Keratinocyte (primary cell): ENCODE measurements at places on chromosomes 11 and 22.

GRCh38 chr22:45863981-45864751, 112.8 kb downstream of the WNT7B start:
- DNase-seq, result no peak

DNA sequence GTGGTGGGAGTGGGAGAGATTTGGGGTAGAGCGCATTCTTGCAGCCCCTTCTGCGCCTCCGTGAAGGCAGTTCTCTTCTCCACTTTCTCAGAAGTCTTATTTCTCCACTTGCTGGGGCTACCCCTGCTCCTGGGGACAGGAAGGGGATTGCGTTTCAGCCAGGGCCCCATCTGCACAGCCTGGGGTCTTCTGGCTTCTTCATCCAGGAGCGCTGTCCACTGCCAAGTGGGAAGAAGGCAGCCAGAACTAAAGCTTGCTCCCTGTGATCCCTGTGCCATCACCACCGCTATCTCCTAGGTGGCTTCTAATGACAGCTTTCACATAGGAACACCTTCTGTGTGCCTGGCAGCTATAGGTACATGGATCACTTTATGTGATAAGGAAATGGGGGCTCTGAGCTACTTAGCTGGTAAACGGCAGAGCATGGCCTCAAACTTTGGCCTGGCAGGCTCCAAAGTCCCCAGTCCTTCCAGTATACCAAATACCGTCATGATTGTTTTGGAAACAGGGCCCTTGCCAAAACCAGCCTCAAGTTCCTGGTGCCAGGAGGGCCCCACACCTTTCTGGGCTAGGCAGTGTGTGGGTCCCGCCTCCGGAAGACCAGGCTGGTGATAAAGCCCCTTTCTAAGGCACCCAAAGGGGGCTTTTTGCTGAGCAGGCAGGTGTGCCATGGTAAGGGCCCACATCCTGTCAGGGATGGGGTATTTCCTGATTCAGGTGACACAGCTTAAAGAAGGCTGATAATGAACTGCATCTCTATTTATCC, 60.4 kb upstream of the PAX6 start:
- DNase-seq, result no peak

DNA sequence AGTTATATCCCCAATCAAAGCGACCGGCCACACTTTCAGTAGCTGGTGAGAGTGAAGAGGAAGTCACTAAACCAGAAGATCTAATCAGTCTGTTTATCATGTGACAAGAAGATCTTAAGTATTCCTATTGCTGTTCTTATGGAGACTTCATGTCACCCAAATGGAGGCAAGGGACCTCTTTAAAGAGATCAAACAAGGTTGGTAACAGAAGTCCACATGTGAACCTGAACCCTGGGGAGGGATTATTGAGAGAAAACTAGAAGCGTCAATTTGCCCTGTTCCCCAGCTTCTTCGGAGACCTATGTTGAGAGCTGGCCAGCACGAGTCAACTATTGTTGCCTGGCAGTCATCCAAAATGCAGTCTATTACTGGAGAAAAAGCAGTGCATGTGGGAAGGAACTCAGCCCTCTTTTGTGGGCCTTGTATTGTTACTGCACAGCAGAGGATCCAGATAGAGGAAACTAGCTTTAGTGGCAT, 76.9 kb upstream of the CTSC start:
- no peak for DNase-seq

- no peak for DNase-seq
Measured at GRCh38 chr11:94185416-94186084, 56.9 kb downstream of the PANX1 start.

- no peak for DNase-seq
Measured at GRCh38 chr11:11971906-11972547, 36.4 kb downstream of the DKK3 start.

DNA sequence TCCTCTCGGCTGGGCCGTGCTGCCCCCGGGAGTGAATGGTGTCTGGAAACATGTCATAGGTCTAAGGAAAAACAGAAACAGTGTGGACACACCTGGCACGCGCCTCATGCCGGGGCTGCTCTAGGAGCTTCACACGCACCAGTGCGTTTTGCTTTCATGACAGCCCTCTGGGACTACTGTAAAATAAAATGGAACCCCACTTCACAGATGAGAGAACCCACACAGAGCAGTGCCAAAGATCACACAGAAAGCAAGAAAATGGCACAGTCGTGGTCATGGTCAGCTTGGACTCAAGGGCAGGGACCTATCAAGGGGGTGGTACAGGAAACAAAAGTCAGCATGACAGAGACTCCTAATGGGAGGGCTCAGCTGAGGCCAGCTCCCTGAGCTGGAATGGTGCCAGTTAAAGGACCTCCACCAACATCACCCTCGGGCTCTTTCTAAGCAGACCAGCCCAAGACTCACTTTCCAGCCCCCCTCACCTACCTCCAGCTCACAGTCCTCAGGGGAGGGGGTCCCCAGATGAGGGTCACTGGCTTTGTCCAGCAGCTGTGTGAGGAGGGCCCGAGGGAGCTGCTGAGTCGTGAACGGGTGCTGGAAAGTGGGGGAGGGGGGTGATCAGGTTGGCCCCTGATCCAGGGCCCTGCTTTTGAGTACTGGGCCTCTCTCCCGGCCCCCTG, 3.3 kb downstream of the MAP4K2 start:
- no peak for DNase-seq

- no peak for DNase-seq
Measured at GRCh38 chr11:128803011-128803410, 64.1 kb downstream of the KCNJ1 start.

DNA sequence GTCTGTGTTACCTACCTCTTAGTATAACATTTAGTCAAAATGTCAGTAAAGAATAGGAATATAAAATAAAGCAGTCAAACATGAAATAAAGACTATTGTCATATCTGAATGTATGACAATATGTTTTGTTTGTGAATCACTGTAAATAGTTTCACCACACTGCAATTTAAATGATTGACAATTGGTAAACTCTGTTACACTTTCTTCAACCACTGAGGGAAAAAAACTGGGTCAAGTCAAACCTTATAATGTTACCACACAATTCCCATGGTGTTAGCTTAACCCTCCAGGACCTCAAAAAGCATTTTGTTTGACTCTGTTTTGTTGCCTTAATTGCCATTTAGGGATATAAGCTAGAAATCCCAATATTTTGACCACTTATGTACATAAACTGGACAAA, 10.5 kb upstream of the MMP13 start:
- no peak for DNase-seq

DNA sequence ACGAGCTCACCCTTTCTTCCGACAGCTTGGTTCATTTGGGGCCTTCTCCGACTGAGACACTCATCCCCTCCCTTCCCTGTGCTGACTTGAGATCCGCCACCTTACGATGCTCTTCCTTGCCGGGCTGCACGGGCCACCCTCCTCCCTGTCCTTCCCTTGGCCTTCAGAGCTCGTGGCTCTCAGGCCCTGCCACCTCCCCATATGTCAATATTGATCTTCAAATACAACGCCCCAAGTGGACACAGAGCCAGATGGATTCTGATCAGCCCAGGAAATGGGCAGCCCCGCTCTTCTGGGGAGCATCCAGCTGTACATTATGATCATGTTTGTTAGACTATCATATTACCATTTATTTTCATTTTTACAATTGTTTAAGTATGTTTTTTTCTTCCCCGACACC, 812.8 kb downstream of the TBC1D22A start:
- DNase-seq, result no peak

DNA sequence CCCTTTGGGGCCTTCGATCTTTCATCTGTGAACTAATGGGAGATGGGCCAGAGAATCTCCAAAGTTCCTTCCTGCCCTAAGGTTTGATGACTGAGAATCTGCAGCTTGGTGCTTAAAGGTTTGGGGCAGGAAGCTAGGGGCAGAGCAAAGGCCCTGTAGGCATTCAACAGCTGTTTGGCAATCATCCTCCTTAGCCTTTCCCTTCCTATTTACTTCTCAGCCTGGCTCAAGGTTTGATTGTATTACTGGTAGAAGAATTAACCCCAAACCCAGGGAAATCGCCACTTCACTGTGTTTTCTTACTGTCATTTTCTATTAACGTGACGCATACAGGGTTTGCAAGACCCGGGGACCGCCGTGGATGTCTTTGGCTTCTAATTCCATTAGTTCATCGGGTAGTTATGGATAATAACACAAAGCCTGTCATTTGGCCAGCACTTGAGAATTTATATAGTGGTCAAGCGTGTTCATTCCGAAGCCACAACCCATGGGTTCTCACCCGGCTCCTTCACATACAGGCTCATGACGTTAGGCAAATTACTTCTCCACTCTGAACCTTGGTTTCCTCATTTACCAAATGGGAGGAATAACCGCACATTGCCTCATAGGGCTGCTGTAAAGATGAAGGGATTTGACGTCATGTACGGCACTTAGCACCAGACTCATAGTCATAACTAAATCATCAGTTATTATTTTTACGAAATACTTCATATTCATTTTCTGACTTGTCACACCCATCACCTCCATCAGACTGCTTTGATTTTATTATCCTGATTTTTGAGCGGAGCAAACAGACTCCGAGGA, 158.1 kb downstream of the FBXO7 start:
- no peak for DNase-seq

- DNase-seq, result no peak
Measured at GRCh38 chr11:126878913-126879482, 121.6 kb downstream of the KIRREL3 start.

DNA sequence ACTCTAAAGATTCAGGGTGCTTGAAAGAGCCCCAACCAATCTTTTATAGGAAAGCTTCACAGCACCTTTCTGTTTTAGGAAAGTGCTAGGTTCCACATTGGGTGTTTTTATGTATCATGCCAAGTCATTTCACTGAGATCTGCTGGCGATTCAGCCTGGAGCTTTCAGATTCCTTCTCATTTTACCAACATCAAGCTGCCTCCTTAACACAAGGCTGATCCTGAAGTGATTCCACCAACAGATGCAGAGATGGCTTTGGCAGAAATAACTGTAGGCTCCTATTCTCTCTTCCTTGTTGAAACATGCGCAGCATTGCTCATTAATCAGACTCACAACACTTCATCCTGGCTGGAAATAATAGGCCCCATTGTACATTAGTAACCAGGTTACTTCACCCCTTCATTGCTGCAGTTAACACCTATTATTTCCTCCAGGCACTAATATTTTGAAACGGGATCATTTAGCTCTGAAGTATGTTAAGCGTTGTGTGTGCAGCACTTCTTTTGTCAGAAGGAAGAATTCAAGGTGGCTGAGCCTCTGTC, 89.0 kb downstream of the OPCML start:
- peak; percentile 7 for DNase-seq

DNA sequence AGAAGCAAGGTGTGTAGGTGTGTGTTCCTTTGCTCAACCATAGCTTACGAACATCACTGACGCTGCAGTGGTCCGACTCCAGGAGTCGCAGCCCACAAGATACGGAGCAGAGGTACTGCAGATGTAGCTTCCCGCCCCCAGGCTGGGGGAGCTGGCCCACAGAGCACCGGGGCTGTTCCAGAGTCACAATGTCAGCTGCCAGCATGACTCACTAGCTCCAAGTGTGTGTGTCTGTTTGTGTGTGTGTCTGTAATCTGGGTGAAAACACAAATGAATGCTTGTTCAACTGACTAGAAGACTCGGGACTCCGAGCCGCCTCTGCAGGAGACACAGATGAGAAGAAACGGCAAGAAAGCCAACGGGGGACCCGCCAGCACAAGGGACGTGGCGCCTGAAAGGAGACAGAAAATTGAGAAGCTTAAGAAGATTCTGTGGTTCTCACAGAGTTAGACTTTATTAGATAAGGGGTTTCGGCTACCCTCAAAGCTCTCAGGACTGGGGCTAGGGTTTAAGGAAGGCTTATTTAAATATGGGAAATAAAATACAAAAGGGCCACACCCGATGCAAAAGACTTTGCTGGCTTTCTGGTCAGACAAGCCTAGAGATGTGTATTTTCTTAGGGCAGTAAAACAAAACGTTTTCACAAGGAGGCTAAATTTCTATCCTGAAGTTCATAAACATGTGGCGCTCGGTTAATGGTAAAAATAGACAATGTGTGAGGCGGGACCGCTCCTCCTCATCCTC, 10.7 kb downstream of the VSIG10L2 start:
- no peak for DNase-seq

- DNase-seq, result no peak
Measured at GRCh38 chr22:37403267-37403960, 23.9 kb downstream of the ELFN2 start.

- DNase-seq, result peak; percentile 75
Measured at GRCh38 chr11:64204464-64204989, 2.0 kb upstream of the FERMT3 start.

GRCh38 chr11:32400670-32401369, 34.5 kb downstream of the WT1 start:
- no peak for DNase-seq

- DNase-seq, result peak; percentile 64
Measured at GRCh38 chr11:57761301-57762234, at the start of gene CTNND1. CTNND1 (plus strand) TSS chr11:57761802; CDS start chr11:57791479, 29,677 bp downstream.

- no peak for DNase-seq
Measured at GRCh38 chr11:30342736-30343166, 19.8 kb downstream of the ARL14EP start.

GRCh38 chr11:110367571-110367970, 62.2 kb upstream of the FDX1 start:
- DNase-seq, result no peak

- no peak for DNase-seq
Measured at GRCh38 chr22:32584650-32585049, 110.0 kb downstream of the FBXO7 start.

- no peak for DNase-seq
Measured at GRCh38 chr11:5276697-5277096, 7.0 kb upstream of the HBE1 start.

DNA sequence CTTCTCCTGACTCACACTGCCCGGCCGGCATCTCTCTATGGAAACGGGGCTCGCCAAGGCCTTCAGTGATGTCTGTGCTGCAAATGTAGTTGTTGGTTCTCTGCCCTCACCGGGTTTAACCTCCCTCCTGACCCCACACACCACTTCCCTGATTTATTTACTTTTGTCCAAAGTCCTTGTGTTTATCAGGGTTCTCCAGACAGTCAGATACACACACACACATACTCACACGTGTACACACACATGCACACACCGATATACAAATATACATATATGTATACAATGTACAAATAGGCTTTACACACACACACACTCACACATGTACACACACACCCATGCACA, 647.0 kb downstream of the BRD1 start:
- no peak for DNase-seq

DNA sequence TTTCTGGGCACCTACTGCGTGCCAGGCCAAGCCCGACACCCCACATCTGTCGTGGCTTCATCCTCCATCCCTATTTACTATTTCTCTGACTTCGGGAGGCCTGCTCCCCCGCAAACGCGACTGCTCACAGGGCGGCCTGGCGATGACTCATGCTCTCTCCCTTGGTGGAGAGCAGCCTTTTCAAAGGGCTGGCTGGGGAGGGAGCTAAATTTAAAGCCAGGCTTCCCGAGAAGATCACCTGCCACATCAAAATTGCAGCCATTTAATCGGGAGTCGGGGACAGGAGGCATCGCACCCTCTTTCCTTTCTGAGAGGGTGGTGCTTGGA, 24.9 kb upstream of the SHISAL1 start:
- DNase-seq, result no peak
